ENCODE measurements at places on chromosomes 13 and 19.

GRCh38 chr13:46604226-46604990 lies 51.4 kb downstream of the LRCH1 start:
- DNase-seq = no peak

DNA sequence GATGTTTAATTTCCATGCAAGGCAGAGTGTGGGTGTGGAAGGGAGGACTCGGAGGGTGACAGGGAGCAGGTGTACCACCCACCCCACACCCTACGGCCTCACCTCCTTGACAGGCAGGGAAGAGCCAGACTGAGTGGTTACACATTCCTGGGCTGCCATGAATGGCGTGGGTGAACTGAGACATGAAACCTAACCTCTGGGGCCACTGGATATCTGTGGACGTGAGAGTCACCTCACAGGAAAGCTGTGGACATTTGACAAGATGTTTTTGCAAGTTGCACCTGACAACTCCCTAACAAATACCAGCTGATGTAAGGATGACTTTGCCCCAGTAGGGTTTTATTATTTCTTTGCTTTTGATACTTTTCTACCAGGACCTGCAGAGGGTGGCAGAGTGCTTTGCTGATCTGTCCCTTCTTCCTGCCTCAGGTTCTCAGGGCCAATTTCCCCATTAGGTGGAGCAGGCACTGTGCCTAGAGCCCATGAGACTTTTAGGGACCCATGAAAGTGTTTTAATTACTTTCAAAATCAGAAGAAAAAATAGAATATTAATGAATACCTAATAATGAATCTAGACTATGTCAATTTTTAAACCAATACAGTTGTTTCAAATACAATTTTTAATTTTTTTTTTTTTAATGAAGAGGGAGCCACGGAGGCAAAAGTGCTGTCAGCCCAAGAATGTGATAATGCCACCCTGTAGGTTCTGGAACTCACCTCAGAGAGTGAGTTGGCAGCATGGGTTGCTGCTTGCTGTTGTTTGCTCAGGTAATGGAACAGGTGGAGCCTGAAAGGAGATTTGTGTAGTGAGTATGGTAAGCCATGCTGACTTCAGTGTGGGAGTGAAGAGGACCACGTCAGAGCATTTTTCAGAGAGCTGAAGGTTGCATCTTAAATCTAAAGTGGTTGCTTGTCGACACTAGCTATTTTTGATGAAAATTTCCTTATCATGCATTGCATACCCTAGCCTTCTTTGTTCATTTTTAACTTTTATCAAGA lies 58.0 kb upstream of the CYSLTR2 start:
- DNase-seq = peak; percentile 37

DNA sequence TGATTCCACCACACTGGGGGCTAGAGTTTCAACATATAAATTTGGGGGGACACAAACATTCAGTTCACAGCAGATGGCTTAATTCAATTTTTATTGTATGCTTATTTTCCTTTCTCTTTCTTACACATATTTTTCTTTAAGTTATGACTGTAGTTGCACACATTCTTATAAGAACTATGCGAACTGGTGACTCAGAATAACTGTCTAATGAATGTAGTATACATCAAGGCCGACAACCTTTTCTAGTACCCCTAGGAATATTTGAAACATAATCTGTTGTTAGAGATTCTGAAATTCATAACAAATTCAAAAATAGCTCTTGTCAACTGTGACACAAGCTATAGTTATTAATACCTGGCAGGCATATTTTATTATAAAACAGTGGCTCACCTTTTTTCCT lies 695.6 kb downstream of the PCDH9 start:
- DNase-seq = no peak

DNA sequence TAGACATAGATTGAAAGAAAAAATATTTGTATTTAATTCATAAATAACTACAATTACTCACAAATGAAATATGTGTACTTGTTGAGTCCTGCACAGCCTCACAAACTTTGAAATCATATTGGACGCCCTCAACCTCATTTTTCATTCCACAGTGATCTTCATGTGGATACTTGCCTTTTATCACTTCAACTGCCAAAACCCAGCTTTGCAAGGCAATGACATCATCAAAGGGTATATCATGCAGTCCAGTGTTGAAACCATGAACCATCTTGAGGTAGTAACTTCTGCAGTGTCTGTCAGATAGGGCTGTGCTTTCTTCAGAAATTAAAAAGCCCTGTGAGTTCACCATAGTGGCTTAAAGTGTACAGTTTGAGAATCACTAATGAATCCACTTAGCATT lies 82.2 kb downstream of the HS6ST3 start:
- DNase-seq = no peak

GRCh38 chr19:44607049-44607448 lies 6.3 kb upstream of the IGSF23 start:
- no peak for DNase-seq

DNA sequence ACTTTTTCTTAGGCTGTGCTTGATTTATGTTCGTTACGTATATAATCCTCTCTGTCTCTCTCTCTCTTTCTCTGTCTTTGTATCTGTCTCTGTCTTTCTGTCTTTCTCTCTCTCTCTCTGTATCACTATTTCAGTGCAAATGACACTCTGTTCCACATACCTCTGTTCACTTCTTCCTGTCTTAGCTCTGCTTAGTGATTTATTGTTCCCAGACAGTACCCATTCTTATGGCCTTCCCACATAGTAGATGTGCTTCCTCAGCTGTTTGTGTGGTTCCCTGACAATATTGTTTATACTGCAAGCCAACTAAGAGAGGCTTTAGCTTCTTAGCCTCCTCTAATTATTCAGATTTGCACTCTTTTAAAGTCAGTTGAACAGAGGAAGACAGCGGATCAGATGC lies 1244.2 kb downstream of the DIAPH3 start:
- DNase-seq = no peak

DNA sequence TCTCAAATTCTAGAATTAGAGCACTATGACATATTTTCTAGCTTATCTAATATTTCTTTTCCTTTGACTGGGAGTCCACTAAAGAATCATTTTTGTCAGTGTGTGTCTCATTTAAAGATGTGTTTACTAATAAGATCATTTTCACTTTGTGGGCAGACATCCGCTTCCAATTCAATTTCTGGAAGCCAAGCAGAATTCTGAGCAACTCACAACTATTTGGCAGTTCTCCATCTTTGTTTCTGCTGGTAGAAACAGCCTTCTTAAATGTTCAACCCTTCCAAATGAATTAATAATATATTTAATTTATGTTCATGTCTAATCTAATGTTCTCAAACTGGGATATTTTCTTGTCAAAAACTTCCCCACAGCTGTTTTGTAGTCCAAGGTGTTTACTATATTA lies 411.8 kb downstream of the KCTD12 start:
- DNase-seq = no peak

DNA sequence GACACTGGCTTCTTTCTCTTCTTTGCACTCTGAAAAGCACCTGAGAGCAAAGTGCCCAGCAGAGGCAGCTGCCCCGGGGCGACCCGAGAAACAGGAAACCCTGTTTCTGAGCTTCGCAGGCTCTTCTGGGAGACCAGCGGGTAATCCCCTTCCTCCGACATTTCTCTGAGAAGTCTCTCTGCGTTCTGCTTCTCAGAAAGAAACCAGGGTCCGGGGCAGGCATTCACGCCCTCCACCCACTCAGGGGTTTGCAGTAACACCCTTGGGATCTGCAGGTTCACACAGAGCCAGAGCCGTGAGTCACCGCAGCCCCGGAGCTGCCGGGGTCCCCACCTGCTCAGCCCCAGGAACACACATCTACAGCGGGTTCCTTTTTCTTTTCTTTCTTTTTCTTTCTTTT lies 86.0 kb downstream of the GADD45B start:
- DNase-seq = no peak

All from AG09309 (cell line).